Left lobe of liver (tissue), 2 donors: ENCODE measurements at places on chromosomes 12 and 14. TPM values are rescaled to one million over a fixed set of nuclear protein-coding genes. Genes with fewer than 3 reads are reported as not detected.

GRCh38 chr12:4591180-4591687, 29.2 kb downstream of the DYRK4 start:
- DNase-seq: no peak

GRCh38 chr12:6632026-6632983, 3.5 kb downstream of the LPAR5 start:
- DNase-seq: no peak

DNA sequence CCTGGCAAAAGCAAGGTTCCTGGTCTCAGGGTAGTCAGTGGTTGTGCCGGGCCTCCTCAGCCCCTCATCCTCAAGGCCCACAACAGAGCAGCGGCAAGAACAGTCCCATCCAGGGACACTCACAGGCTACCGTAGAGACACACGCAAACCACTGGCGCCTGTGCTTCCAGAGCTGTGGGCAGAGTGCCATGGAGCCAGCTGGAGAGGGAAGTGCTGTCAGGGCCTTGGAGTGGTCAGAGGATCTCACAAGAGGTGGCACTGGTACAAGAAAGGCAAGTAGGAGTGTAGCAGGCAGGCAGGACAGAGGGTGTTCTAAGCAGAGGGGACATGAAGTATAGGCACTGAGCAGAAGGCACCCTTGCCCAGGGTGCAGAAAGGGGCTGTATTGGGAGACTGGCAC, 34.6 kb downstream of the ANKRD9 start:
- DNase-seq: no peak

DNA sequence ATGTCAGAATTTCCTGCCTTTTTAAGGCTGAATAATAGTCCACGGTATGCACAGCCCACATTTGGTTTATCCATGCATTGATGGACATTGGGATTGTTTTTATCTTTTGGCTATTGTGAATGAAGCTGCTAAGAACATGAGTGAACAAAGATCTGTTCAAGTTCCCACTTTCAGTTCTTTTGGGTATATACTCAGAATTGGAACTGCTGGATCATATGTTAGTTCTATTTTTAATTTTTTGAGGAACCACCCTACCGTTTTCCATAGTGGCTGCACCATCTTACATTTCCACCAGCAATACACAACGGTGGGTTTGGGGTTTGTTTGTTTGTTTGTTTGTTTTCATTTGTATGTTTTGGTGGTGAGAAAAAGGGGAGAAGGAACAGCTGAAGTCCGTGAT, 6.4 kb downstream of the GPR68 start:
- DNase-seq: no peak

DNA sequence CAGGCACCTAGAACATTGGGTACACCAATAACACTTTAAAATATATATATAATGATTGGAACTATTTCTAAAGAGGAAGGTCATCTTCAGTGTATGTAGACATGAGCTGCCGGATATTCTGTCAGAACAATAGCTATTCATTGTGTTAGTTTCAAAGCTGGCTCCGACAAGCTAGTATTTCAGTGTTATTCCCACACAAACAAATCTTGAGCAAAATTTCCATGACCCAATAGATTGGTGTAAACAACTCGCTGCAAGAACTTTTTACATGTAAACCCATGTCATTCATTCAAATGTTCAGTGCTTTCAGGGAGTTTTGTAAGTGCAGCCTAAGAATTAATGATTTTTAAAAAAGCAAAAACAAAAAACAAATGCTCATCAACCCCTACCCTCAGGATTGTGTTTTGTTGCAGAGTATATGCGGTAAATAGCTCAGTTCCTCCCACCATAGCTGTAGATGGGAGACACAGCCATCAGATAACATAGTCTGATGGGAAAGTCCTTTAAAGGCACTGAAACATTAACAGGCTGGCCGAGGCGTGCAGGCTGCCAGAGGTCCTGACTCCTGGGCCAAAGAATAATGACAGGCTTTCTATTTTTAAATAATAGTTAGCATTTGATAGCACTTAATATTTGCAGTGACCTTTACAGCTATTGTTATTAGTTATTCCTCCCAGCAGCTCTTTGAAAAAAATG, 150.3 kb upstream of the ARHGAP5 start:
- no peak for DNase-seq

- DNase-seq: no peak
Observed at GRCh38 chr12:117850048-117850447, 118.7 kb downstream of the KSR2 start.

DNA sequence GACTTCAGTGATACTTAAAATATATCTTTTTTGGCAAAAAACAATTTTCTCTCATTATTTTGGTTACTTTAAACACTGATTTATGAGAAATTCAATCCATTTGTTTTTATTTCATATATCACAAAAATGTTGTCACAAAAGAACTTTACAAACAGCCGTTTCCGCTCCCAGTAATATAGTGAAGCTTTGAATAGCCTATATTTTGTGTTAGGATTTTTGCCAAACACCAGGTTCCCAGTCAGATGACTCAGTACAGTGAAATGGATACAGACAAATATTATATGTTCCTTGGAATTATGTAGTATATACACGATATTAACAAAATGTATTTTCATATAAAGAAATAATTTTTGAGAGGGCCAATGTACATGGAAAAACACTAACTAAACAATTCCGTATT, 411.1 kb downstream of the CCER1 start:
- no peak for DNase-seq

GRCh38 chr12:109246221-109246620, 62.9 kb downstream of the FOXN4 start:
- no peak for DNase-seq

GRCh38 chr14:66383257-66383656, 102.9 kb upstream of the CCDC196 start:
- DNase-seq: no peak

- no peak for DNase-seq
Observed at GRCh38 chr12:93750056-93750455, 72.9 kb downstream of the CRADD start.

GRCh38 chr14:24924544-24924943, 125.4 kb downstream of the STXBP6 start:
- no peak for DNase-seq

GRCh38 chr14:22753586-22753985, 12.9 kb upstream of the OXA1L start:
- no peak for DNase-seq

DNA sequence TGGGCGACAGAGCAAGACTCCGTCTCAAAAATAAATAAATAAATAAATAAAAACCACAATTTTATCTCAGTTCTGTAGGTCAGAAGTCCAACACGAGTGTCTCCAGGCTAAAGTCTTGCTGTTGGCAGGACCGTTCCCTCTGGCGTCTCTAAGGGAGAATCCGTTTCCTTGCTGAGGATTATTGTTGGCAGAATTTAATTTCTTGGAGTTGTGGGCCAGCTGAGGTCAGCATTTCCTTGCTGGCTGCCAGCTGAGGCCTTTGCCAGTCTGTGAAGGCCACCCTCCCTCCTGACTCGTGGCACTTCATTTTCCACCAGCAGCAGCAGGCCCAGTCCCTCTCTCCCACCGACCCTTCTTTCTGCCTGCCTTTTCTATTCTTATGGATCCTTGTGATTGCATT, 17.2 kb downstream of the PSMC1 start:
- no peak for DNase-seq

DNA sequence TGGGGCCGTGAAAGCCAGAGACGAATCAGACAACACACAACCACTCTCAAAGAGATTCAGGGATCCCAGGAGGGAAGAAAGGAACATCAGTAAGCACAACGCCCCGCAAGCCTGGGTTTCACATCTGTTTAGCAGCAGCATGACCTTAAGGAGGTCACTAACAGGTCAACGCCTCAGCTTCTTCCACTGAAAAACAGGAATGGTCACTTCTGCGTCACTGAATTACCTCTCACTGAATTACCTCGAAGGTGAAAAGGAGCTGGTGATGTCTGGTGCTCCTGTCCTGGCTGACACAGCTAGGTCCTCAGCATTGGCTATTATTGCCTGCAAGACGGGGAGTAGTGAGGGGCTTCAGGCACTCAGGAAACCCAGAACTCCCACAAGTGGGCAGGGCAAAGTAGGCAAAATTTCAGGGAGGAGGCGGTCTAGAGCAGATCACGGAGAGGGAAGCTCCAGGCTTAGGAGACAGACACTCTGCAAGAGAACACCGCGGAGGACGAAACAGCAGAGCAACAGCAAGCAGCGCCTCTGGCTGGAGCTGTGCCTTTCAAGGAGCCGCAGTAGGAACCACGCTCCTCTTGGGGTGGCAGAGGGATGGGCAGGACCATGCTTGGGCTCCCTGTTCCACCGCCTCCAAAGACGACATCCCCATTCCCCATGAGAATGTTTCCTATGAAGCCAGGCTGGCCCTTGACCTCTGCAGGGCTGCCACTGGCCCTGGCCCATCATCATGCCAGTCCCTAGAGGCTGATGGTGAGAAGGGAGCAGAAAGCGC, 108.4 kb downstream of the SINHCAF start:
- DNase-seq: no peak

DNA sequence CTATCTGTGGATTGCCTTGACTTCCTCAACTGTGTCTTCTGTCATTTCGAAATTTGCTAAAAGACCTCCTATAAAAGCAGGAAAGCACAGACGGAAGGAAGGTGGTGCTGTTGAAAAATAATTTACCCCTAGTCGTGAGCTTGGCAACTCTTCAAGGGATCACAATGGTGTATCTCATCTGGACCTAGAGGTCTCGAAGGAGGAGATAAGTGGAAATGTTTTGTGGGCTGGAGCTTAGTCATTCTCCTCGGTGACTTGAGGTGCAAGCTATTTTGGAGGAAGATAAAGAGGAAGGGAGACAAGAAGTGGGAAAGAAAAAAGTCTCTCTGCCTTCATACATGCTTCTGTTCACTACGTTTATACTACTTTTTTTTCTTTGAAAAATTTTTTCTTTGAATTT, 89.9 kb downstream of the FLRT2 start:
- DNase-seq: no peak

The DDN gene
- not detected for total RNA-seq

The CISTR gene
- not detected for total RNA-seq

The ZNF10 gene
- total RNA-seq: 4.8 TPM

The MBD6 gene
- total RNA-seq: 59.6 TPM

The APOF gene
- 188 TPM for total RNA-seq

The KIF5A gene
- 0.05 TPM for total RNA-seq
